ENCODE measurements at places on chromosomes 3 and 15.

- no peak for DNase-seq
Measured at GRCh38 chr3:197750396-197750831, 731 bp downstream of the FYTTD1 start.

GRCh38 chr3:97930018-97930417, 42.2 kb downstream of the RIOX2 start:
- DNase-seq = no peak

- no peak for DNase-seq
Measured at GRCh38 chr3:78459796-78460195, 1308.0 kb downstream of the ROBO1 start.

DNA sequence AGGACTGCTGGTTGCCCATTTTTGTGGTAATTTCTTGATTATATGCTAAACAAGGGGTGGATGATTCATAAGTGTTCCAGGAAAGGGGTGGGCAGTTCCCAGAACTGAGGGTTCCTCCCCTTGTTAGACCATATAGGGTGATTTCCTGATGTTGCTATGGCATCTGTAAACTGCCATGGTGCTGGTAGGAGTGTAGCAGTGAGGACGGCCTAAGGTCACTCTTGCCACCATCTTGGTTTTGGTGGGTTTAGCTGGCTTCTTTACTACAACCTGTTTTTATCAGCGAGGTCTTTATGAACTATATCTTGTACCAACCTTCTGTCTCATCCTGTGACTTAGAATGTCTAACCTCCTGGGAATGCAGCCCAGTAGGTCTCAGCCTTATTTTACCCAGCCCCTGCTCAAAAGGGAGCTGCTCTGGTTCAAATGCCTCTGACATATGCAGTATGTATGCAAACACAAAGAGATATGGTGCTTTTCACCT, 46.2 kb downstream of the C3orf38 start:
- no peak for DNase-seq

DNA sequence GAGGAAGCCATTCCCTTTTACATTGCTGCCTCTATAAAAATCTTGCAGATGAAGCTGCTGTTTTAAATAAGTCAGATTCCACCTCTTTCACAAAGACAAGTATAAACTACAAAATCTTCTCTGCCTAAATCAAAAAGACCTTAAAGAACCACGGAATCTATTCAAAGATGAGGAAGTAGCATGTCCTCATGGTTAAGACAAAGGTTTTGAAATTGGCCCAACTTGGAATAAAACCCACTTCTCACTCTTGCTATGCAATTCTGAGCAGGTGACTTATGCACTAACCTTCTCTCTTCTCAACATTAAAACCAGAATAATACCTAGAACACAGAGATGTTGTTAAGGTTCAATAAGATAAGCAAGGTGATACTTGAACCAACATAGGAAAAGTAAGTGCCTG, 97.6 kb downstream of the FOXP1 start:
- no peak for DNase-seq

- peak; percentile 41 for DNase-seq
Measured at GRCh38 chr3:169764312-169764881, 463 bp downstream of the TERC start.

GRCh38 chr15:96693990-96694517, 363.6 kb downstream of the NR2F2 start:
- no peak for DNase-seq

DNA sequence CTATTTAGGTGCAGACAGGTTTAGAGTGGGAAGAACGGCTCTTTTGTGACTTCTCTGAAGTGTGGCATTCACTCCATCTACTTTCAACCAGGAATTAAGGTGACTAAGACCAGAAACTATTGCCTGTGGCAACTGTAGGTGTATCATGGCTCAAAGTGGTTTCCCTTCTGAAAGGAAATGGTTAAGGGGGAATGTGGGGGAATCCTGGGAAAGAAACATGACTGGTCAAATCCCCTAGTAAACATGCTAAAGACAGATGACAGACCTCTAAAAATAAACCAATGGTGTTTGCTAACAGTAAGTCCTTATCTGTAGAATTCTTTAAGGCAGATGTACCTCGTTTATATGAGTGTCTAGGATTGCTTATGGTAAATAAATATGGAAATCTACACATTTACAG, 56.9 kb downstream of the MEGF11 start:
- DNase-seq = no peak

- no peak for DNase-seq
Measured at GRCh38 chr3:128496602-128497304, 3.8 kb upstream of the GATA2 start.

DNA sequence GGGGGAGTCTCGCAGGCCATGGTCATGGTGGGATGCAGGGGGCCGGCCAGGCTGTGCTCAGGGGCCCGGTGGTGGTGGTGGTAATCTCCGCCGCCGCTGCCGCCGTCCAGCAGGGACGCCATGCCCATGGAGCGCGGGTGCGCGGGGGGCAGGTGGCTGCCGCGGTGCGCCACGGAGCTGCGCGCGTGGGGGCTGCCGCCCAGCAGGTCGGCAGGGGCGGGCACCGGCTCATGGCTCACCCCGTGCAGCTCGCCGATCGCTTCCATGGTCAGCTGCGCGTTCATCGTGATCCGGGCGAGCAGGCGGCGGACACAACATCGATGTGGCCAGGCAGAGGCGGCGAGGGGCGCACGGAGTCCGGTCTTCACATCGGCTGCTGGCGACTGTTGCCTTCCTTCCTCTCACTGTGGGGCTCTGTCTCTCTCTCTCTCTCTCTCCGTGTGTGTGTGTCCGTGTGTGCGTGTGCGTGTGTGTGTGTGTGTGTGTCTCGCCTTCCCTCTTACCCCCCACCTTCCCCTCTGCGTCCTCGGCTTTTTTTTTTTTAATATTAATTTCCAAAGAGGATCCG, 451 bp downstream of the ONECUT1 start:
- no peak for DNase-seq

DNA sequence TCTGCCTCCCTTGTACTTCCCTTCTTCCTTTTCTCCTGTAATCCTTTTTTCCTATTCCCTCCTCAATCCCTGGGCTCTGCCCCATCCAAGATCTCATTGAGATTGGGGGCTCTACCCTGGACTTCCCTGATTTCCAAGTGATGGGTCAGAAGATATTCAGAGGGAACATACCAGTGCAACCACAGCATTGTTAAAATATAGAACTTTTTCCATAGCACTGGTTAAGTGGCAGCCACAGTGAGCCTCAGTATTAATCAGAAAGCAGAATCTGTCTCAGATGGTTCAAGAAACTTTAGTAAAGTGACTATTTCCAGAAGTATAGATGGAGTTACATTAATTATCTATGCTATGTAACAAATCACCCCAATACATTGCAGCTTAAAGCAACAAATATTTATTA, 18.7 kb upstream of the SCN10A start:
- no peak for DNase-seq

- no peak for DNase-seq
Measured at GRCh38 chr3:54079314-54079713, 43.0 kb upstream of the CACNA2D3 start.

GRCh38 chr3:193974671-193975535, 161.0 kb upstream of the HES1 start:
- DNase-seq = no peak

GRCh38 chr15:79853492-79854328, 43.1 kb downstream of the MTHFS start:
- DNase-seq = peak; percentile 52

DNA sequence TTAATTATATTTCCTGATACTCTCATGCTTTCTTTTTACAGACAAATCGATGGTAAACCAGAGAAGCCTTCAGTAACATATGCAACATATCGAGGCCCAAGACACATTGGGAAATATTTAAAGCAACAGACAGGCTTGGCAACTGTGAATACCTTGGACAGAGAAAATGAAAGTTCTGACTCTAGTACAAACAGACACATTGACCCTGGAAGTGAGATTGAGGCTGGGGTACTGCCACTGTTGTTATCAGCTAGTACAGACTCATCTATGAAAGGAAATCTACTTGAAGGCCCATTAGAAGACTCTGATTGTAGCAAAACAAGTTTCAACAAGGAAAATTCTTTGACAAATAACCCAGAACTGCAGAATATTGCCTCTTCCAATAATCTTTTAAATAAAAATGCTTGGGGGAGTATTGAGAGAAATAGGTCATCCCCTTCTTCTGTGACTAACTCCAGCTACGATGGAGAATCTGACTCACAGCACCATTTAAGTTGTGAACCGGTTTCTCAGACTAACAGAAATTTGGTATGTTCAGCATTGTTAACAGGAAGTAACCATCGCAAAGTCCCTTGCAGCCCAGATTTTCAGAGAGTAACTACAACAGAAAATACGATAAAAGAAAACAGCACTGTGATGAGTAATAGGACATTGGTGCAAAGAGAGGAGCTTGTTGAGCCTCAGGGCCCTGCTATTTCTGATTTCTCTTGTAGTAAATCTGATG, 50.2 kb downstream of the CRYBG3 start:
- no peak for DNase-seq

DNA sequence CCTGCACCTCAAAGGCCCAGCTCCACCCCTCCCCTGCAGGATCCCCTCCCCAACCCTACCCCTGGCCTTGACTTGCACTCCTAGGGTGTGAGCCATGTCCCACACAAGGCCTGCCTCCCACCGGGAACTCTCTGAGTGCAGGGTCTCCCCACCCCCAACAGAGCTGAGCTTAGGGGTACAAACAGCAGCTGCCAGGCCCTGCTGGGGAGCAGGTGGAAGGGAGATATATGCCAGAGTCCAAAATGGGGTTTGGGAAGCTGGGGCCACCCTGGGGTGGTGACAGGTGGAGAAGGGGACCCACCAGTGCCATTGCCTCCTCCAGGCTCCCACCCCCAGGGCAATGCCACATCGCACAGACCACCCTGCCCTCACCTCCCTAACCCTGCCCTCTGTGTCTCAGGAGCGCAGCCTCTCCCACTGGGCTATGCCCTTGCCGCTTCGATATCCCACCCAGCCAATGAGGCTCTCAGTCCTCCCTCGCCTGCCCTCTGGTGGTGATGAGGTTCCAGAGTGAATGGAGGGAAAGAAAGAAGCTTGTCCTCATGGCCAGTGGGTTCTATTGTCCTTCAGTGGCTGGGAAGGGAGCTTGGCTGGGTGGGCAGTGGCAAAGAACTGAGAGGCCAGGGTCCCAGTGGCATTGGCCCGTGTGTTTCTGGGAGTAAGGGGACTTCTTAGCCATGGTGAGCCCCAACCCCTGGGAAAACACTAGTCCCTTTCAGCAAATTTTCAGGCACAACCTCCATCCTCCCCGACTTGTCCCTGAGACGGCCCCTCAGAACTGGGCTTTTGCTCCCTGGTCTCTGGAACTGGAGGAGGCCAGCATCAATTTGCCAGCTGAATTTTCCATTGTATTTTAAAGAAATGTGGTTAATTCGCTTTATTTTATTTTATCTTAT, 46.8 kb downstream of the CYP11A1 start:
- DNase-seq = no peak

DNA sequence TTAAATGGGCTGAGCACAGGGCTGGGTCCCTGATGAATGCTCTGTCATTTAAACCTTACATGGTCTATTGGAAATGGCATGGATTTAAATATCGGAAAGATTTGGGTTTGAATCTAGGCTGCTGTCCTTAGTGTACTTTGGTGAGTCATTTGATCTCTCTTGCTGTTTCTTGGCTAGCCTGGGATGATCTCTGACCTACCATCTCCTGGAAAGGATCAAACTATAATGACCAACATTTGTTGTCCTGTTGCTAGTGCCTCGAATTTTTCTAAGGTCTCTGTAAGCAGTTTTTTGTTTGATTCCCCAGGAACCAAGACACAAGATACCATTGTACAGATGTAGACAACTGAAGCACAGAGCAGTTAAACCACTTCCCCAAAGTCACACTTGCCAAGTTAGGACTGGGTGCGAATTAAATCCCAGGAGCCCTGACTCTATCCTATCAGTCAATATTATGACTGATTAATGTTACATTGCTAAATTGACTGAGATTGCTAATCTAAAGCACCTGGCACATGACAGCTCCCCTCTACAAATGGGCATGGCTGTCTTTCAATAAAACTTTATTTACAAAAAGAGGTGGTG, 244.9 kb upstream of the MCTP2 start:
- DNase-seq = no peak

- DNase-seq = no peak
Measured at GRCh38 chr3:101803173-101803782, 24.3 kb downstream of the NXPE3 start.

DNA sequence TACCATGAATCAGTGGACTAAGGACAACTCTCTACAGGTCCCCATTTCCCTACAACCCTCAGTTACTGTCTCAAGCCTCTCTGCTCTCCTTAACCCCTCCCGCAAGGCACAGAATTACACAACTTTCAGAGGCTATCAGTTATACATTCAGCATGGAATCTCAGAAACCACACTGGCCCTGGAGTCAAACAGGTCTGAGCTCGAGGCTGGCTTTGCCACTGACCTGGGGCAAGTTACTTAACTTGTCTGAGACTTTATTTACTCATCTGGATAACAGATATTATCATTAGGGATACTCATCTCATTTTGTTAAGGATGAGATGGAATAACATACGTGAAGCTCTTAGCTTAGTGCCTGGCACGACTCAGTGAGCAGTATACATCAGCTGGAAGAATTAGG, 95.2 kb downstream of the WDR76 start:
- no peak for DNase-seq

GRCh38 chr3:65664446-65664845, 374.3 kb downstream of the MAGI1 start:
- no peak for DNase-seq

DNA sequence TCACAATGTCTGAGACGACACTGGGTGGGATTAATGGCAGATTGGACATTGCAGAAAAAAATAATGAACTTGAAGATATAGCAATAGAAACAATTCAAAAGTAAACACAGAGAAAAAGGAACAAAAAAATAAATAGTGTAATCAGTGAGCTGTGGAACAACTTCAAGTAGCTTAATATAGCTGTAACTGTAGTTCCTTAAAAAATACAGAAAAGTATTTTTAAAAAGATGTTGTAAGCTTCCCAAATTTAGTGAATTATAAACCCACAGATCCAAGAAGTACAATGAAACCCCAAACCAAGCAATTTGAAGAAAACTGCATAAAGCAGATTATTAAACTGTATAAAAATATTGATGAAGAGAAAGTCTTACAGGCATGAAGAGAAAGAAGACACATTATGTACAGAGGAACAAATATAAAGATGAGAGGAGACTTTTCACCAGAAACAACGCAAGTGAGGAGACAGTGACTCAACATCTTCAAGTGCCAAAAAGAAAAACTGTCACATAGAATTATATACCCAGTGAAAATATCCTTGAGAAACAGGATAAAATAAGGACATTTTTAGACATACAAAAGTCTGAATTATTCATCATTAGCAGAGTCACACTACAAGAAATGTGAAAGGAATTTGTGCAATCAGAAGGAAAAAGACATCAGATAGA, 176.4 kb downstream of the NFKBIZ start:
- DNase-seq = no peak

- no peak for DNase-seq
Measured at GRCh38 chr3:177469216-177469615, 271.9 kb upstream of the TBL1XR1 start.

DNA sequence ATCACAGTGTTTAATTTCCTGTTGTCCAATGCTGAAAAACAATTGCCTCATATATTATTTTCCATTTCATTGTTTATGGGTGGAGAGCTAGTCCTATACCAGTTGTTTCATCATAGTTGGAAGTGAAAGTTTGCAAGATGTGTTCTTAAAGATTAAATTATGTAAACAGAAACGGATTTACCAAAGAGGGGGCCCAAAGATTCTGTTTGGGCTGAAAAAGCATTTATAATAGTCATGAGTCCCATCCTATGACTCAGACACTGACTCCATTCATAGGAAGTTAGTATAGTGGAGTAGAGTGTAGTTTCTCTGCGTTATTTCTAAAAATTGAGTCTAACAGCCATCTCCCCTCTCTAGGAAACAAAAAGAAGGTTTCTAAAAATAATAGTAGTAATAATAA, 24.3 kb downstream of the NFKBIZ start:
- no peak for DNase-seq
